ENCODE measurements at places on chromosomes 4 and X.

DNA sequence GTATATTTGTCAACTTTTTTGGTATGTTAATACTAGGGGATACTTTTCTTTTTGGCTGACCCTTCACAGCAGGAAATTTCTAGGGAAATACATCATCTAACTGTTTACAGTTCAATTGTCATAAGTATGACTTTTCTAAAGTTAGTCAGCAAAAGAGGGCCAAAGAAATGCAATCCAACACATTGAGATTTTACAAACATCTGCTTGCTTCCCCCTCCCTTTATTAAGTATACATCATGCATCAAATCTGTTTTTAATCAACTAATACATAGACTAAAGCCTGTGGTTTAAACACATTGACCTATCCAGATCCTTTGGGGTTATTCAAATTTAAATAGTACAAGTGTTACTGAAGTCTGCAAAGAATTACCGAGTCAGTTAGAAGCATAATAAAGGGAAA lies 93.9 kb downstream of the MID1 start:
- DNase-seq = peak; percentile 83

- DNase-seq = no peak
These were observed 59.1 kb upstream of the MAML3 start for GRCh38 chr4:140213116-140213515.

- peak; percentile 80 for DNase-seq
These were observed 35.3 kb upstream of the TENM3 start for GRCh38 chr4:182207830-182208396.

- no peak for DNase-seq
These were observed 78.6 kb upstream of the AMELX start for GRCh38 chrX:11214346-11215190.

- DNase-seq = no peak
These were observed 374.2 kb downstream of the SH2D1A start for GRCh38 chrX:124720532-124720931.

DNA sequence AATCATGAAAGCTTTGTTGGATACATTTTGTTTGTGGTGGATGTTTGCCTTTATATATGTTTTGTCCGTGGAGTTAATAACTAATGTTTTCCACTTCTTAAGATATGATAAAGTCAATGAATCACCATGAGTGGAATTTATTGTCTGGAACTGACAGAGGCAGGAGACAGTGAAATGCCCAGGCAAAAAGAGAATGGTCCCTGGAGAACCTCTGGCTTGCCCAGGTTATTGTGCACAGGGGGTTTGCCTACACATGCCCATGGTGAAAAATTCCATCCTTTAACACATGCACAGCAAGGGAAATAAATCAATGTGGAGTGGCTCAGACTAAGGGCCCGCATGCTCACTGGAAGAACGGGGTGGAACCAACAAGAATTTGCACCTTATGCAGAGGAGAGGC lies 964.3 kb upstream of the GRIA3 start:
- no peak for DNase-seq

- peak; percentile 79 for DNase-seq
These were observed 1.4 kb downstream of the PDS5A start for GRCh38 chr4:39976141-39976944.

- DNase-seq = no peak
These were observed 36.3 kb downstream of the CORIN start for GRCh38 chr4:47801481-47802002.

- peak; percentile 13 for DNase-seq
These were observed 16.3 kb upstream of the NEIL3 start for GRCh38 chr4:177293208-177294033.

DNA sequence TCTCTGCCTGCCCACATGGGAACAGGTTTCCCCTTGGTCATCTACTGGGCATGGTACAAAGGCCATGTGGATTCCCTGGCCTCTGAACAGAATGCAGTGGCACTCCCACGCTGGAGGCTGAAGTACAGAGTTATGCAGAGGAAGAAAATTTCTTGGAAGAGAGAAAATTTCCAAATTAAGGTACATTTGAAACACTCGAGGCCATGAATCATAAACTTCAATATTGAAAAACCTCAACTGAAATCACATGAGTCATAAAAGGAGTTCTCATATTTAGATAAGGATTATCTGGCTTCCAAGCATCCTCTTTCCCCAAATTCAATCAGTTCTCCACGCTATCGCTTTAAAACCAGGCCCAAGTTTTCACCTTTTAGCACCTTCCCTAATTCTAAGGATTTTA lies 28.1 kb upstream of the TXK start:
- peak; percentile 12 for DNase-seq

- DNase-seq = no peak
These were observed 12.7 kb upstream of the SHOX start for GRCh38 chrX:617891-618290.

DNA sequence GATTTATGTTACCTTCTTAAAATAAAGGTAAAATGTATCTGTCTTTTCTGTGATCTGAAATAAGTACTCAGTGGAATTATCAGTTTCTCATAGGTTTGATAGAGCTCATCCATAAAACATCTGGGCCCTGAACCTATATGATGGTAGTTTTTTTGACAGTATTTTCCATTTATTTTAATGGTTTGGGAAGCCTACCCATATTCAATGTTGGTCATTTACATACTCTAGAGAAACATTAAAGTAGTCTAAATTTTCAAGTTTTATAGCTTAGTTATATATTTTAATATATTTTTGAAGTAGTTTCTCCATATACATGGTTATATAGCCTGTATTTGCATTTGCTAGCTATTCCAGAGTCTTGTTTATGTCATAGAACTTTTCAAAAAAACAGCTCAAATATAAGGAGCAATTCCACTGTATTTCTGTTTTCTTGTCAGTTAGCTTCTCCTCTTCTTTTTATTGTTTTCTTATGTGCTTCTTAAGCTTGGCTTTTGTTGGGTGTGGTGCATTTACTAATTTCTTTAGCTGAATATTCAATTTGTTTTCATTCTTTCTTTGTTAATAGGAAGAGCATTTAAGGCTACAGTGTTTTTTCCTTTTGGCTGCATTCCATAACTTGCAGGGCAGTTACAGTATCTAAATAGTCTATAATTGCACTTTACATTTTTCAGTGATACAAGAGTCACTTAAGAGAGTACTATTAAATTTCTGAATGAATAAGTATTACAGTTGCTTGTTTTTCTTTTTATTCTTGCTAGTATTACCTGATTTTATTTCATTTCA lies 181.4 kb downstream of the DKK2 start:
- DNase-seq = peak; percentile 3

DNA sequence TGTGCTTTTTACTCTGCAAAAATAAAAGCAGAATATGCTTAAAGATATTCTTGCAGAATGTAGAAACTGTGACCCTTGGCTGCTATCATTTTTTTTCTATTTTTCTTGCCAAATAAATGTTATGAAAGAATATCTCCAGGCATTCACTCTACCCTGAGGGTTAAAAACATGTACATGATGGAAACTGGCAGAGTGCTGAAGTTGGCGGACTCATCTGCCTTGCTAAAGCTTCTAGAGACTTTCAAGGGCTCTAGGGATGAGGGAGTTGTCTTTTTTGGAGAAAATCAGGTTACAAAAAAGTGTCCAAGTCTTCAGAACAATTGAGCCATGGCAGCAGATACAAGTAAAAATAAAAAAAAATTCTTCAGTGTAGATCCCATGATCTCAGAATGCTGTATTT lies 40.5 kb upstream of the NRK start:
- no peak for DNase-seq

GRCh38 chr4:137531986-137532868 lies at the start of gene PCDH18:
Gene PCDH18 (minus strand): TSS chr4:137532494. CDS start chr4:137532088, 406 bp downstream.
- peak; percentile 99 for DNase-seq

DNA sequence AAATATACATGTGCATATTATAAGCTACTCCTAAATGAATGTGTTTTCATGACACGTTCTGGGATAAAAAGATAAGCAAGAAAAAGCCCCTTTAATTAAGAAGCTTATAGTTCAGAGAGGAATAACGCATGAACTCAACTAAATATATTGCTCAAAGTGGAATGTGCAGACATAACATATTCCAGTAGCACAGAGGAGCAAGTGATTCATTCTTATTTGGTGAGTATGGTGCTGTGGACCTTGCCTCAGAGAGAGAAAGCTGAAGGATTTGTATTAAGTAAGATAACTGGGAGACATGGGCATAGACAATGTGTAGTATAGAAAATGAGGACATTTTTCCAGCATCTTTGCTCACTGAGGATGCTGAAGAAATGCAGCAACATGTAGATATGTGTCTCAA lies 76.8 kb downstream of the CFAP299 start:
- DNase-seq = no peak

- DNase-seq = no peak
These were observed 70.3 kb upstream of the IQCM start for GRCh38 chr4:149885896-149886295.

DNA sequence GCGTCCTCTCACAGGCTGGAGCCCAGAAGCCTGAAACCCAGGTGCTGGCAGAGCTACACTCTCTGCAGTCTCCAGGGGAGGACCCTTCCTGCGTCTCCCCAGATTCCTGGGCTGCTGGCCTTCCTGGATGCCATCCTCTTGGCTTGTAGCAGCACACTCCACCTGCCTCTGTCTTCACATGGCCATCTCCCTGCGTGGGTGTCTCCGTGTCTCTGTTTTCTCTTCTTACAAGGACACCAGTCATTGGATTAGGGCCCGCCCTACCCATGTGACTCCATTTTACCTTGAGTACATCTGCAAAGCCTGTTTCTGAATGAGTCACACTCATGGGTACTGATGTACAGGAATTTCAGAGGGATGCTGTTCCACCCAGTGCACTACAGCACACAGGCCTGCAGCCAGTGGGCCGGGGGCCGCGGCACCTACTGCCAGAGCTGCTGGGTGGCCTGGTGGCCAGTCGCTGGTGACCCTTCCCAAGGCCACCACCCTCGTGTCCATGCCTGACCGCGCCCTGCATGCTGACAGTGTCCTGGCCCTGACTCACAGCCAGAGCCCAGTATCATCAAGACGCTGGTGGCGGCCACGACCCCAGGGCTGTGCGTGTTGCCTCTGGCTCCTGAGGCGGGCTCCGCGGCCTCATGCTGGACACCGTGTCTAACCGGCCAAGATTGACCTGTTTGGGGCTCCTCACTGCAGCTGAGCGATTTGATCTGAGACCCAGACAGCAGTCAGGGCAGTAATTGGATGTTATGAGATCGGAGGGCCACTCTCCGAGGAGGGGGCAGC lies 63.6 kb upstream of the NKX1-1 start:
- no peak for DNase-seq

DNA sequence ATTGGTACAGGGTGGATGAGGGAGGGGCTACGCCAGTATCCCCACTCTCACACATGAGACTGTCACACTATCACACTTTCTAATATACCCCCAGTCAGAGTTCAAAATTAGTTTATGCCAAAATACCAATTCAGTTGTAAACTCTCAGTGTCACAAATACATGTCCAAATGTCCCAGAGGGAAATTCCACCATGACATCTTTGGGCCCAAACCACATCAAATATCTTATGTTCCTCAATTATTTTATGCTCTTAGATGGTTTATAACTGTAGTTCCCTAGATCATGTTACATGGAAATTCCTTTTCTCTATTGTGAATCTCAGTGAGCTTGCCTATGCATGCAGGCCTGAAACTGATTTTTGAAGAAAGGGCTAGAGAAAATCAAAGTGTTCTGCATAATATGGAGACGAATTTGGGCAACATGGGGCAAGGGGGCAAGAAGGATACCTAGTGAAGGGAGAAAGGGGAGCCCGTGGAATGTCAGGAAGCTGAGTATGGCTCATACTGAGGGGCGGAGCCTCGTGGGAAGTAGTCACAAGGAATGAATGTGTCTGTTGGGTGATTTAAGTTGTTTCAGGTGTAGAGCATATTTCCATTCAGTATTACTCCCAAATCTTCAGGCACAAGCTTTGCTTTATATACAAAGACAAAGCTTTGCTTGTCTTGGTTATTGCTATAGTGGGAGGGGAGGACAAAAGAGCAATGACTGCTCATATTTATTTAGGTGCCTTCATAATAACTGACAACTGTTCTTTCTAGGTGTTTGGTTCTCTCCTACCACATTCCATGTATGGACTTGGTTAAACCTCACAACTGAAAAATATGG lies 40.8 kb downstream of the CLNK start:
- DNase-seq = no peak

DNA sequence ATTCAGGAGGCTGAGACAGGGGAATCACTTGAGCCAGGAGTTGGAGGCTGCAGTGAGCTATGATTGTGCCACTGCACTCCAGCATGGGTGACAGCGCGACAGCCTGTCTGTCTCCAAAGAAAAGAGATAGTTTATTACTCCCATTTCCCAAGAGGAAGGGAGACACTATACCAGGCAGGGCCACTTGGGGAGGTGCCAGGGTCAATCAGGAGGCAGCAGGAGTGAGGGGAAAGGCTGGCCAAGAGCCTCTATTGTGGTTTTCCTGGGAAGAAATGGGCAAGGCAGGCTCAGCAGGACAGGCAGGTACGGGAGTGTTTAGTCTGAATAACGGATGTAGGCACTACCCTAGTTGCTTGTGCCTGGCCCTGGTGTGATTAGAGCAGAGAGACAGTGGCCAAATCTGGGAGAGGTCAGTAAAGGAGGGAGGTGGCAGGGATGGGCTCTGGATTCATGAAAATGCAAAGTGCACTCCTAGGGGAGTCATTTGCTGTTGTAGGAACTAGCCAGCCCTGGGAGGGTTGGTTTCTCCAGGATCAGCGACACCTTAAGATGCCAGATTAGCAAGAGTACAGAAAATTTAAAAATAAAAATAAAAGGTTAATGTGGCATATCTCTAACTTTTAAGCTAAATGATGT lies 20.2 kb upstream of the CDKN2AIP start:
- DNase-seq = no peak

- no peak for DNase-seq
These were observed 24.6 kb downstream of the GPAT3 start for GRCh38 chr4:83560523-83560922.

DNA sequence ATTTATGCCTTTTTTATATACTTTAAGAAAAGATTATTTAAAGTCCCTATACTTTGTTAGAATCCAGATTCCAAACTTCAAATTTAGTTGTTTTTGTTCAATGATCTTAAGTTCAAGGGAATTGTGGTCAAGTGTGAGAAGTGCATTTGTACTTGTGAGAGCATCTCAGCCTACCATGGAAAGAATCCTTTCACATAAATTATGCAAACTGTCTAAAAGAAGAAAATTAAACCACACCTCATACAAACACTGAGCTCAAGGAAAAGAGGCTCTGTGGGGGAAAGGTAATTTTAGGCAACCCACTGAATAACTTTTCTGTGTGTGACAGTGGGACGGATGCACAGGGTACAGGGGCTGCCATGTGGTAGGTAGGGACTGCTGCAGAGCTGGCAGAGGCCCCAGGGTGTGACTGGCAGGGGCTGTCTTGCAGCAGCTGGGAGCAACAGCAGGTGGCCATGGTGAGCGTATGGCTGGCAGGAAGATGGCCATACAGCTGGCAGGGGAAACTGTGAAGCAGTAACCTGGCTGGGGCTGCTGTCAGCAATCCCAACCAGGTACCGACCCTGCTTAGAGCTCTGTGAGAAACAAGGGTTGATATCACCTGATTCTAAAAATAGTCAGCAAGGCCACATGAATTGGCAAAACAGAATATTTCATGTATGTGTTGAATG lies 130.6 kb downstream of the UGT8 start:
- DNase-seq = no peak

- no peak for DNase-seq
These were observed 31.5 kb upstream of the NAA11 start for GRCh38 chr4:79357365-79357764.
